ENCODE measurements at places on chromosomes 11 and 22.
A peak's percentile ranks its signal among the peaks of the same experiment; 100 is the strongest.

- DNase-seq = no peak
Observed at GRCh38 chr11:78533399-78533798, 41.3 kb downstream of the NARS2 start.

DNA sequence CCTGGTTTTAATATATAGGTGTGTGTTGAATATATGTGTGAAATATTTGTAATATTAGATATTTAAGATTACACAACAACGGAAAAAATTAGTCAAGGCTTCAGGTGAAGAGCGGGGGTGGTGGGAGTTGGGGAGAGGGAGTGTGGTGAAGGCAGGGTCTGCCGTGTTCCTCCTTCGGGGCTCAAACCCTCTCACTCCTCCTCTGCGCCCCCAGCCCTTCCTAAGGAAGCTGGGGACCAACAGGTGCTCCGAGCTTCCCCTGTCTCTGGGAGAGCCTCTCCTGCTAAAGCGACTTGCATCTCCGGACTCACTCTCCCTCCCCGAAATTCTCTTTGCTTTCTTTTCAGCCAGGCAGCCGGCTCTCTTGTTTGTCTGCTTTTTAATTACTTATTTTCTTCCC lies 960 bp upstream of the CADM1 start:
- no peak for DNase-seq

DNA sequence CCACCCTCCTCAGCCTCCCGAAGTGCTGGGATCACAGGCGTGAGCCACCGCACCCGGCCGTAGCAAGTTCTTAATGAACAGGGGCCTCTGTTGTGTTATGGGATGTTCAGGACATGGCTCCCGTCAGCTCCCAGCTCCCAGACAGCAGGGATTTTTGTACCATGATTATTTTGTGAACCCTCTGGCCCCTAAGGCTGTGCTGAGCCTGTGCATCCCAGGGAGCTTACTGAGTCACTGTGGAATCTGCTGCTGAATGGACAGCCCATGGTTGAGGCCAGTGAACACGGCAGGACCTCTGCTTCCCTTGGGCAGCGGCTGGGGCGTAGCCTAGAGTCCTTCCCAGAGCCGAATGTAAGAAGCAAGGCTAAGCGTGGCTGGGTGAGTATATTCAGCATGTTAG lies 245.2 kb downstream of the NTM start:
- DNase-seq = peak; percentile 42

DNA sequence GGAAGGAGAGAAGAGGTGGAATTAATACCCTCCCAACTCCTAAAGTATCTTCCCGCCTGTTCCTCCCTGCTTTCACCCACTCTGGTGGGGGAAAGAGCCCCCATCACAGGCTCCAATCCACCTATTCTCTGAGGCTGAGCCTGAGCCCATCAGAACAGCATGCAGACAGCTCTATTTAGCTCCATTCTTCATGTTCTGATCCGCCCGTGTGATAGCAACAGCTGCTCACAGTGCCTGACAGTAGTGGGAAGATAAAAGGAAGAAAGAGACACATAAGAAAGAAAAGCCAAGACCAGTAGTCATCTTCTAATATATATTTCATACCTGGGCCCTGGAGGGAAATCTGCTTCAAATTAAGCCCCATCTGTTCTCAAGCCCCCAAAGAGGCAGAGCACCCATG lies 80.3 kb upstream of the AKIP1 start:
- DNase-seq = no peak

DNA sequence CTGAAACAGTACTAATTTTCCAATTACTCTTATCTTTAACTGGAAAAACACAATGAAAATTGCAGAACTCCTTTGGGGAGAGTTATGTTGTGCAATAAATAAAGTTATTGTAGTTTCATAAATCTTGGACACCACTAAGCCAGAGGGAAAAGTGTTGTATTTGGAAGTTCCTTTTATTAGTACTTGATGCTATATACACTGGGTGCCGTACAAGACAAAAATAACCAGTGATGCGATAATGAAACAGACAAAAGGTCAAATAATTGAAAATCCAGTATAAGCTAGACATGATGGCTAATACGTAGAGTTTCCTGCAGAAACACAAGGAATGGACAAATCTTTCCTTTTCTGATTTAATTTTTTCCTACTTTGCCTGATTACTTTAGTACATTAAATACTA lies 541.1 kb downstream of the ETS1 start:
- peak; percentile 53 for DNase-seq

- no peak for DNase-seq
Observed at GRCh38 chr11:94885133-94885532, 88.2 kb downstream of the CWC15 start.

- DNase-seq = no peak
Observed at GRCh38 chr11:65554842-65555430, 3.2 kb downstream of the LTBP3 start.

- peak; percentile 62 for DNase-seq
Observed at GRCh38 chr11:120344302-120345004, 8.2 kb downstream of the ARHGEF12 start.

DNA sequence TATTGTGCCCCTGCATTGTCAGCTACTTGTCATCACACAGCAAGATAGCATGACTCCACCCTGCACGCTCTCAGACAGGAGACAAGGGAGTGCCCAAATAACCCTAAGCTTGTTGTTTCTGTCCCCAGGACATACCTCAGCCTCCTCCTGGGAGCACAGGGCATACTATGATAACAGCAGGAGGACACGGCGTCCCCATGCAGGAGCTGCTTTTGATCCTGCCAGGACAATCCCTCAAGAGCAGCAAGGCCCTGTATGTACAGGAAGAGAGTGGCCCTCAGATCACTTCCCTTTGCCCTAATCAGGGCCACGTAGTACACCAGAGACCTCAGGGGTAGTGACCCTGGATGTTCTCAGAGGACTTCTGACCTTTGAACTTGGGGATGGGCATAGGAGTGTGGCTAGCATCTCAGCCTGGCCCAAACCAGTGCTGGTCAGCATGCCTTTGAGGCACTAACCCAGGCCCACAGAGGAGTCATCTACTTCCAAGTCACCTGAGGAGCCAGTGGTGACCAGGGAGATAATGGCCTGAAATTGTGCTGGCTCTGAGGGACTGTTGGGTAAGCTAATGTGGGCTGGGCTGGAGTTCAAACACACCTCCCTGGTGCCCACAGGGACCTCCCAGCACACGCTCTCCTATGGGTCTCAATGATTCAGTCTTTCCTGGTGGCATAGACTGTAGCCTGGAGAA lies 9.2 kb downstream of the APOA4 start:
- DNase-seq = no peak

- DNase-seq = no peak
Observed at GRCh38 chr11:118898400-118899295, 15.0 kb downstream of the CXCR5 start.

DNA sequence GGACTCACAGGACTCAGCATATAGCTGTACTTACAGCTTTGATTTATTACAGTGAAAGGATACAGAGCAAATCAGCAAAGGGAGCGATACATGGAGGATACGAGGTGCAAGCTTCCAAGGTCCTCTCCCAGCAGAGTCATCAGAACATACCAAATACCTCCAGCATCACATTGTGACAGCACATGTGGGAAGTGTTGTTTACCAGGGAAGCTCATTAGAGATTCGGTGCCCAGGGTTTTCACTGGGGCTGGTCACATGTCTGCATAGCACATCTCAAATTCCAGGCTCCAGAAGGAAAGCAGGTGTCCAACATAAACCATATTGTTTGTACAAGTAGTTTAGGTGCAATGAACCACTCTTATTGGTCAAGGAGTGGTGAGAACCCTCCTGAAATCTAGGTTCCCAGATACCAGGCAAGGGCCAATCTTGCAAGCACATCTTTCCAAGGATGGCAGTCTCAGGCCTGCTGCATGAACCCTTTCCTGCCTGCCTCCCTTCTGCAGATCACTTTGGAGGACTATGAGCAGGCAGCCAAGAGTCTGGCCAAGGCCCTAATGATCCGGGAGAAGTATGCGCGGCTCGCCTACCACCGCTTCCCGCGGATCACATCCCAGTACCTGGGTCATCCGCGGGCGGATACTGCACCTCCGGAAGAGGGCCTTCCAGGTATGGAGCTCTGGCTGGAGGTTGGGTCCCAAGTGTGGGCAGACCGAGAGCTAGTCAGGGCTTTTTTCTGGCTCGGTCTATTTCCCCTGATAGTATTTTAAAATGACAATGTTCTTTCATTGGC lies 26.7 kb downstream of the AMPD3 start:
- DNase-seq = no peak
